ENCODE measurements at places on chromosomes 5 and 9.

DNA sequence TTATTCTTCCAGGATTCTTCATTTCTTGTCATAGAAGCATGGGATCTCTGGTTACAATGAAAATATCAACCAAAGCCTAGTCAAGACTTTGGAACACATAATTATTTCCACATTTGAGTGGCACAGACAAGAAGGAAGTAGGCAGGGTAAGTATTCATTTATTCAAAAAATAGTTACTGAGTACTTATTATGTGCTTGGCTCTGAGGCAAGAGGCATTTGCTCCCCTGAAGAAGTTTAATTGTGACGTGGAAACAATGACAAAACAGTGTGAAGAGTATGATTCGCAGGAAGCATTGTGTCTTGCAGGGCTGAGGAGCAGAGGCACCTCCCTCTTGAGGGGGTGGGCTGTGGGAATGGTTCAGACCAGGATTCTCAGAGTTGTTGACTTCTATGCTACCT, 45.0 kb upstream of the TNFSF15 start:
- DNase-seq, result no peak

- no peak for DNase-seq
These were observed 37.3 kb downstream of the SARDH start for GRCh38 chr9:133700819-133701320.

DNA sequence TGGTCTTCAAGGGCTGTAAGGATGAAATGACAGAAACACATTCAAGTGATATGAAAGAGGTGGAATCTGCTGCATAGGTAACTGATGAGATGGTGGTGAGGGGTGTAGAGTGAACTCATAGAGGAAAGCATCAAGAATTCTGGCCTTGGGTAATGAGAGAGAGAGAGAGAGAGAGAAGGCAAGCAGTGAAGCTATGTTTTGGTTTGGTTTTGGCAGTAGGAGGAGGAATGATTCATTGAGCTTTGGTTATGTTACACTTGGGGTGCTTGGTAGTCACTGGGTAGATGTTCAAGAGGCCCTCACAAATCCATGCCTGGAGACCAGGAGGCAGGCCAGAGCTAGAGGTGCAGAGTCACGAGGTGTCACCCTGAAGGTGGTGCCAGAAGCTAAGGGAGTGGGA, 89.5 kb downstream of the EGFLAM start:
- no peak for DNase-seq

DNA sequence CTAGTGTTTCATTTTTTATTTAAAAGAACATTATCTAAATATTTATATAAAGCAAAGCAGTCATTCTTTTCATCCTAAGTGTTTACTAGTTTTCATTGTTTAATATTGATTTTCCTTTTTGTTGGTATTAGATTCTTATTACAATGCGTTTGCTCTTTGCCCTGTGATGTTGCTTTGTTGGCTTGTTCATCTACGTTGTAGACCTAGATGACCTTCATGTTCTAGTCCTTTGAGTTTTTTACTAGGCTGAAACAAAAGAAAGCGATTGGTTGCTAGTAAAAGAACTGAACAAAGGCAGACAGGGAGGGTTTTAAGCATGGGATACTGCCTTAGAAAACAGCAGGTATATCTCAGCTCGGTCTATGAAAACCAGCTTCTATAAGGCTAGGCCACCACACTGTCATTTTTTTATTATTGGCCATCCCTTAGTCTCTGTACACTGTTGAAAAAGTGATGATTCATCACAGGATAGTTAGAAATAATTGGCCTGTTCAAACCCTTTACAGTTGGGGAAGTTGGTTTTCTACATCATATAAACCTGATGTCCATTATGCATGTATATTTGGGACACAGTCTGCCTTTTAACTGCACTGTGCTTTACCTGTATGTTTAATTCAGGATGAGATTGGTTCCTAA, 119.0 kb downstream of the ZCCHC7 start:
- DNase-seq, result no peak

DNA sequence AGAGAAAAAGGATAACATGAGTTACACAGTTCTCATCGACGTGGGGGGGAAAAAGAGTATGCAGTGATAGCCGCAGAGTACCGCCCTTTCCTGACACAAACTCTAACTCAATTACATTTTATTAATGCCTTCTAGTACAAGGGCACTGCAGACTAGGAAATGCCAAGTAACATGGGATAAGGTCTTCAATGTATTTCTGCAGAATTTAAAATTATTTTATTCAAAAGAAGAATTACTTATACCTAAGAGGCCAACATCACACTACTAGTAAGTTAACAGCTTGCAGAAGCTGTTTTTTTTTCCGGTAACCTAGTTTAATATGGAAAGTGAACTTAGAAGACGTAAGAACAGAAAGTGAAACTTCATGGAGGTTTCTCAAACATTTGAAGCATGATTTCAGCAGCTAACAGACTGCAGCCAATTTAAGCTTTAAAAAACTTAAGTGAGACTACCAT, 3.9 kb downstream of the SETX start:
- DNase-seq, result no peak

- DNase-seq, result no peak
These were observed 114.4 kb downstream of the SLC28A3 start for GRCh38 chr9:84226126-84226525.

DNA sequence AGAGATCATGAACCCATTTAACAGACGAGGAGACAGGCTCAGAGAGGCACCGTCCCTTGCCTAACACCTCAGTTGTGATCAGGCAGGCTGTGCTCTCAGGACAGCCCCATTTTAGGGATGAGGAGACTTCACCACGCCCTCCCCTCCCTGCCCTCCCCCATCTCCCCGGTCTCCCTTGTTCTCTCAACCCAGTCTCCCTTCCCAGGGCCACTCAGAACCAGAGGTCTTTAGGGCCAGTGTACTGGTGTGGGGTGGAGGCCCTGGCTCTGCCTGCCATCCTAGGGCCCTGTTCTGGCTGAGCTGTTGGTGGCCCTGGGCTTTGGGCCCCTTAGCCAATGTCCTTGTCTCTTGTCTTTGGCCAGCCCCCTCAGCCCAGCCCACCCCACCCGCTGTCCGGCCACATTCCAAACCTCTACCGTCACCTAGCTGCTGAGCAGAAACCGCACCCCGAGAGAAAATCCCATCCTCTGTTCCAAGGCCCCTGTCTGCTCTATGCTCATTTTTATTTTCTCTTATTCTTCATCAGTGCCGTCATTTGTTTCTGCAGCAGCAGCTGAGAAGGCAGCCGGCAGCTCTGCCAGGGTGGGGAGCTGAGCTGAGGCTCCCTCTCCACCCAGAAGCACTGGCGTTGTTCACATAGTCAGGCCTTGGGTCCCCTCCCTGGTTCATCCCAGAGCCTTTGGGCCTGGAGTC, 33.9 kb downstream of the OLFML2A start:
- DNase-seq, result no peak

DNA sequence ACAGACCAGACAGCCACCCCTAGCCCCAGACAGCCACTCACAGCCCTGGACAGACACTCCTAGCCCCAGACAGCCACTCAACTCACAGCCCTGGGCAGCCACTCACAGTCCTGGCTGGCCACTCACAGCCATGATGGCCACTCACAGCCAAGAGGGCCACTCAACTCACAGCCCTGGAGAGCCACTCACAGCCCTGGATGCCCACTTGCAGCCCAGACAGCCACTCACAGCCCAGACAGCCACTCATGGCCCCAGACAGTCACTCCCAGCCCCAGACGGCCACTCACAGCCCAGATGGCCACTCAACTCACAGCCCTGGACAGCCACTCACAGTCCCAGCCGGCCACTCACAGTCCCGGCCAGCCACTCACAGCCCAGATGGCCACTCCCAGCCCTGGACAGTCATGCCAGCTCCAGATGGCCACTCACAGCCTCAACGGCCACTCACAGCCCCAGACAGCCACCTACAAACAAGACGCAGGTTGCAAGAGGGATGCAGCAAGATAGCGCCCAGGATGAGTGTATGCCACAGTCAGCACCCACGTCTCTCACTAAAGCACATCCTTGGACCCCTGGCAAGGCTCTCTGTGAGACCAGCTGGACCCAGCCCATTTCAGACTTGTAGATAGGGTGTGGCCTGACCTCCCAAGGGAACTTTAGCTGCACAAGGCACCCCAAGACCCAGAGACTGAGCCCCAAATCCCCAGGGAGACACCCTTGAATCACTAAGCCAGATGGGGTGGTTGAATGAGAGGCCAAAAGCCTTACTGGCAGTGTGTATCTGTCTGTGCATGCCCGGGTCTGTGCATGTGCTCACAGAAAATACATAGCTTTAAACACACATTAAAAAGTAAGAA, 22.4 kb downstream of the ZDHHC11B start:
- no peak for DNase-seq

- DNase-seq, result no peak
These were observed 853.7 kb downstream of the TAF11L14 start for GRCh38 chr5:18487928-18488480.

DNA sequence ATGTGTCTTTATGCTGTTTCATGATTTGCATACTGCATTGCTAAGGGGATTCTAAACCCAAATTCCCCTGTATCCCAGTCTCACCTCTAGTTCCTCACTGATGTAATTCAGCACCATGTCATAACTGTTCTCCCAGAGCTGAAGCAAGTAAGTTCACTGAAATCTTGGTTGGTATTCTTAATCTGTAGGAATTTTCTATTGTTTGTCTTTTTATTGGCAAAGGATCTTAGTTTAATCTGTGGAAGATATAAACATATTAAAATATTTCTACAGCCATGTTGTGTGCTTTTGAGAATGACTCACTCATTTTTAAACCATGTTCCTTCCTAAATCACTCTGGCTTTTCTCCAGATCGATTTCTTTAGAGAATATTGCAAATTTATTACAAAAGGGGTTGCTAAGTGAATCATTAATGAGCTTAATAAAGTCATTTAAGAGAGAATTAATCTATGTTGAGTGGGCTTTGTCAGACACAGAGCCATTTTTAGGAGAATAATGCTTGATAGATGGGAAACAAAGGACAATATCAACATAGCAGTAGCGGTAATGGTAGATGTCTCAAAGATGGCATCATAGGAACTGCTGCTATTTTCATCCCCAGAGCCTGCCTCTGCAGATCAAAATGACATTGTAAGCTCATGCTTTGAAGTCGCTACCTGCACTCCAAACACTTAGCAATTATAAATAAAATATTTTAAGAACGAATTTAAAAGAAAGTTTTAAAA, 110.0 kb downstream of the ENC1 start:
- no peak for DNase-seq

GRCh38 chr9:5305741-5306140, 1.2 kb upstream of the RLN2 start:
- no peak for DNase-seq

DNA sequence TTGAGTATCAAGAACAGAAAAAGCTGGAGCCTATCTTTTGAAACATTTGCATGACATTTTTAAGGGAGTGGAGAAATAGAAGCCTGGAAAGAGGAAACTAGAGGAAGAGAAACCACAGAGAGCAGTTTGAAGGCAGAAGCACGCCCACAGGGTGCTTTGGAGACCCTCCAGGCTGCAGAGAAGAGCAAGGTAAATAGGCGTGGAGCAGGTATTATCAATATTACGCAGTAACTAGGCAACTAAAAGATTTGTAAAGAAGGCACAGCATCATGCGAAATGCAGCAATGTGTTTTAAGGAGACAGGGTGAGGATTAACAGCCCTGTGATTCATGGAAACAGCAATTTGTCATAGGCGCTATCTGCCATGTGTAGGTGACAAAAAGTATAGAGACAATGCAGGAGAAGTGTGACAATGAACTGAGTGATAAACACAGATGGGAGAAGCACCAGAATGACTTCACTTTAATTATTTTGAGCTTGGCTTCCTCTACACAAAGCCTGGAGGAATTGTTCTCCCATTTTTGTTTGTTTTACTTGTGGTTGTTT, 281.2 kb downstream of the BRINP1 start:
- DNase-seq, result no peak

GRCh38 chr5:34738381-34738780, 82.3 kb downstream of the RAI14 start:
- no peak for DNase-seq

DNA sequence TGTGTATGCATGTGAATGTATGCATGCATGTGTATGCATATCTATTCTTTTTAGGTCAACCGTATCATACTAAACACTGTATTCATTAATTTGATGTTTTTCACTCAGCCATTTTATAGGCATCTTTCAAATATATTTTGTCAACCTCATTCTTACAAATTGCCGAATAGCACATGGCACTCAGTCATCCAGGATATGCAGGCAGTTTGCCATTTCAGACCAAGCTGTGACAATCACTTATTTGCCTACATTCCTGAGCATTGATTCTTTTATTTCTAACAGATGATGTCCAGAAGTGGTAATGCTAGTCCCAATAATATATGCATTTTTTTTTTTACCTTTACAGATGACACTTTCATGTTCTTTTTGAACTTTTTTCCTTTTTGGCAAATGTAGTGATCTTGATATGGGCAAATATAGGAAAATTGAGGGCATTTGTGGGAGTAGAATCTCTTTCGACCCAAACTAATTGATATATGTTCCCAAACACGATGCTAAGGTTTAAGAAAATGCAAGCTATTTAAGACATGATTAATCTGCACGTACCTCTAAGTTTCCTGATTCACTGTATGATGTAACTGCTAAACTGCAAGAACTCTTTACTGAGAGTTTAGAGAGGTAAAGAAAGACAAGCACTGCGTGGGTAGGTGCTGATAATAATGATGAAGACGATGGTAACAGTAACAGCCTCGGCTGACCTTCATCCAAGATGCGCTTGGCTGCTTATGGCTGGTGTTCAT, 153.9 kb upstream of the DAP start:
- no peak for DNase-seq

- no peak for DNase-seq
These were observed 2.3 kb downstream of the CDKN2B-AS1 start for GRCh38 chr9:21996858-21997257.

DNA sequence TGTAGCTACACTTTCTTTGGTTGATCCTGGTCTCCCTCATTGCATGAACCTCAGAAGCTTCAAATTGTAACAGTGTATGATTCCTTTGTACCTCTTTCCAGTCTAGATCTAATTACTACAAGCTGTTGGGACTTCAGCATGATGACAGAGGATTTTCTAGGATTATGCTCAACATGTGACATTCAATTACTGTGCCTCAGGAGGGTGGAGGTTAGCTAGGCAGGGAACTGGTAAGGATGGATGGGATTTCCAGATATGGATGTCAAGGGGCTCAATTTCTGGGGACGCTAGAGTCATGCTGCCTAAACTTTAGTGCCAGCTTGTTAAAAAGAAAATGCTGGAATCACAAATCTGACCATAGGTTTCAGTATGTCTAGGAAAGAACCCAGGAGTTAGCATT, 29.2 kb upstream of the GLRA1 start:
- no peak for DNase-seq

DNA sequence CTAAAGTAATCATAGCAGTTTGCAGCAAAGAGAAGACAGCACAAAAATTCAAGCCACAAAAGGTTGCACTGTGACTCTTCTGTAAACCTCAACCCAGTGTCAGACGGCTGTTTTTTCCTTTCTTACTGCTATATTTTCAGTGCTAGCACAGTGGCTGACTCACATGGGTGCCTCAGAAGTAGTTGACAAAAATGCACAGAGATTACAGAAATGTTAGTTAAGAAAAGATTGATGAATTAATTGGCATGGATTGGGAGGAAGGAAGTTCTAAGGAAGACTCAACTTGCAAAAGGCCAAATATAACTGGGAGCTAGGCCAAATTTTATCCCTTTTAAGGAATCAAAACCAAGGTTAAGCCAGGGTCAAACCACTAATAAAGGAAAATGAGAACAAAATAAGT, 43.7 kb upstream of the ITGA1 start:
- DNase-seq, result peak; percentile 6
